Endothelial cell (in vitro differentiated cells): ENCODE measurements at places on chromosomes 11 and 22. TPM values are rescaled to one million over a fixed set of nuclear protein-coding genes. Genes with fewer than 3 reads are reported as not detected.

DNA sequence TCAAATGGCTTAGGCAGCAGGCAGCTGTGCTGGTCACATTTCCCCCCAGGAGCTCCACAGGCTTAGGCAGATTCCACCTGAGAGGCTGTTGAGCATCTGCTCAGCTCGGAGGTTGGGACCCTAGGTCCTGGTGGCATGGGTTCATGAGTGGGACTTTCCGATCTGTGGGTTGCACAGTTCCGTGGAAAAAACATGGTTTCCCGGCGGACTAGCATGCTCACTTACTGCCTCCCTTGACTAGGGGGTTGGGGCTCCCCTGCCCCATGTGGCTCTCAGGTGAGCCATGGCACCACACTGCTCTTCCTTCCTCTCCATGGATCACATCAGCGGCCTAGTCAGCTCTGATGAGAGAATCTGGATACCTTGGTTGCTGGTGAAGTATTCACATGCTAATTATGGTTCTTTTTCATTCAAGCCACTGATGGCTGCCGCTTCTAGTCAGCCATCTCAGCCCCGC, 685.1 kb downstream of the METTL15 start:
- DNase-seq: no peak

GRCh38 chr22:28008649-28009048, 89.6 kb upstream of the PITPNB start:
- no peak for DNase-seq

DNA sequence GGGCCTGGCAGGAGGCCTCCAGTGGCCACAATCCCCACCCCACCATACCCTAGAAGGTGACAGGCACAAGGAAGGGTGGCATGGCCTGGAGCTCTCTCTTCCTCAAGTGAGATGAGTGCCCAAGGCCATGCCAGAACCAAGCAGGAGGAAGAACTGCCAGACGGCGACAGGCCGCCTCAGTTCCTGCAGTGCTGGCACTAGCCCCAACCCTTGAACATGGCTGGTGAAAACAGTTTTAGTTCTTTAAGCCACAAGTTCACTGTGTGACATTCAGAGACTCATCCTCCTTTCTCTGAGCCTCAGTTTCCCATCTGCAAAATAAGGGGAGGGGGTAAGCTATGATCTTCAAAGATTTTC, 9.8 kb downstream of the CHRDL2 start:
- no peak for DNase-seq

DNA sequence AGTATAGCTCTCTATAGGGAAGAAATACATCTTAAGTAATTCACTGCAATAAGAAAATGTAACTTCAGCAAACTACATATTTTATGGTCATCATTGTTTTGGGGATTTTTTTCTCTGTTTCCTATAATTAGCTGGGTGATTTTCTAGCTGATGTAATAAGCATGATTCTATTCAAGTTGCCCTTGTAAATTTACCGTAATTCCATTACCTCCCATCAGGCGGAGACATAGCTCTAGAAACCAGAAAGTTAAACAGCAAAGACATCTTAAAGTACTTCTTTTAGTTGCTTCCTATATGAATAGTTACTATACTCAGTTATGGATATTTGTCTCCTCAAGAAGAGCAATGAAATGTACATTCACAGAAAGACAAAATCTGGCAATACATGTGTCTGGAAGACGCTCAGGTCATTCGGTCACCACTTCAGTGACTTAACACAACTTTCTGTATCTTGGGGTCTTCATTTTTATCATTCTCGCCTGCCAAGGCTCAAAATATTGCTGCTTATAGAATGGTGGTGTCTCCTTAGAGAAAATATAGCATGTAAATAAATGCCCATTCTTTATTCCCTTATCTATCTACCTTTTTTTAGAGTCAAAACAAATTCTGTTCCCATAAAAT, 239.9 kb upstream of the ZC3H12C start:
- peak; percentile 35 for DNase-seq

EED gene
- total RNA-seq: 18.5 TPM

DNA sequence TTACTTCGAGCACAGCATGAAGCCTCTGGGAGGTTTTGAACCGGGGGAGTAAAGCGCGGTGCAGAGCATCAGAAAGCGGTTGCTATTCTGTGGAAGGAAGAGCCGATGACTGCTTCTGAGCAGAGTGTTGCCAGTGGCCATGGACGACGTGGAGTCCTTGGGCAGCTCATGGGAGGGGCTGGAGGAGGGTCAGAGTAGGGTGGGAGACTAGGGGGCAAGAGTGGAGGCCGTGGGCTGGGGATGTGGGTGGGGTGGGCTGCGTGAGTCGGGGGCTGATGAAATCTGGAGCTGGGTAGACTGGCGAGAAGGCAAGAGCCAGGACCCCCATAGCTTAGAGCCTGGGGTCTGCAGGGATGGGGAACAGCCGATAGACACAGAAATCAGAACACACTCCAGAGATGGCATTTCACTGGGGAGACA, 40.2 kb downstream of the TBC1D22A start:
- no peak for DNase-seq

DNA sequence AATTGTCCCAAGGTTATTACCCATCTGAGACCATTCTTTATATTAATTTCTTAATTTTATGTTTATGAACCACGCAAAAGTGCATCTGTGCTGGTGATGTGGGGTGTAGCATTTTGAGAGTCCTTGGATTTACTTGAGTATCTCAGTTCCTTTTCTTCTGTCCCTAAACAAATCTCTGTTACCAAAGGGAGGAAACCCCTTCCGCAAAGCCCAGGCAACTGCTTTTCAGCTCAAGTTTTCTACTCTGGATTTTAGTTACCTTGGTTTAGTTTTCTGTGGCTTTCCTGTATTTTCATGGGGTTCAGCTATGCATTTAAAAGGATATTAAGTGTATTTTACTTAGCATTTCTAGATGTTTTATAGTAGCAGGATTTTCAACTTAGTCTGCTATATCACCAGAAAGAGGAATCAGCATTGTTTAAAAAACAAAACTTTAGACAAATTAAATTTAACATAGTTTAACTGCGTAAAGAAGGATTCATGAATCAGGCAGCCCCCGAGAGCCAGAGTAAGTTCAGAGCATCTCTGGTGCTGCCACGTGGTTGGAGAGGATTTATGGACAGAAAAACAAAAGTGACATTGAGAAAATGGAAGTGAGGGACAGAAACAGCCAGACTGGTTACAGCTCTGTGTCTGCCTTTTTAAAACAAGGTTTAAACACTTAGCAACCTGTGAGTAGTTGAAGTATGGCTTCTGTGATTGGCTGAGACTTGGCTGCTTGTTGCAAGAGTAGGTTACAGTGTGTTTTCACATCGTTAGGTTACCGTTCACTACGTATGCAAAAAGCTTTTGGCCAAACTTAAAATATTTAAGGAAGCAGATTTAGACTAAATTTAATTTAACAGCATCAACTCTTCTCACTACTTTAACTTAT, 9.6 kb downstream of the ADM start:
- no peak for DNase-seq

GRCh38 chr11:44944181-44944852, 6.4 kb downstream of the TP53I11 start:
- no peak for DNase-seq

OR2D2 gene
- 0.64 TPM for total RNA-seq

LMO2 gene
- 223 TPM for total RNA-seq

OR52H1 gene
- 2.1 TPM for total RNA-seq
